ENCODE measurements at places on chromosomes 7 and 10. TPM values are rescaled to one million over a fixed set of nuclear protein-coding genes. Genes with fewer than 3 reads are reported as not detected.

A1CF gene
- total RNA-seq = 3.9 TPM

EFCAB10 gene
- total RNA-seq = not detected

PSAP gene
- total RNA-seq = 715 TPM

MEOX2 gene
- total RNA-seq = 8.3 TPM

UTF1 gene
- 0.35 TPM for total RNA-seq

RSBN1L gene
- 31.0 TPM for total RNA-seq

EBLN1 gene
- total RNA-seq = not detected

ADD3 gene
- total RNA-seq = 290 TPM

PLXNA4 gene
- 13.7 TPM for total RNA-seq

CTBP2 gene
- total RNA-seq = 98.8 TPM

NKX1-2 gene
- not detected for total RNA-seq

TAS2R3 gene
- total RNA-seq = 7.1 TPM

COL26A1 gene
- 21.9 TPM for total RNA-seq
